ENCODE measurements at places on chromosomes 12 and 14. TPM values are rescaled to one million over a fixed set of nuclear protein-coding genes. Genes with fewer than 3 reads are reported as not detected.

Gene MIP
- 0.26 TPM for total RNA-seq

Gene IL26
- not detected for total RNA-seq

Gene GRIP1
- under 0.01 TPM for total RNA-seq

- DNase-seq: no peak
Observed at GRCh38 chr14:88668448-88669116, 105.7 kb downstream of the ZC3H14 start.

- DNase-seq: no peak
Observed at GRCh38 chr12:103727638-103728037, 113.4 kb downstream of the NT5DC3 start.

- no peak for DNase-seq
Observed at GRCh38 chr12:66516561-66516960, 162.3 kb downstream of the GRIP1 start.

DNA sequence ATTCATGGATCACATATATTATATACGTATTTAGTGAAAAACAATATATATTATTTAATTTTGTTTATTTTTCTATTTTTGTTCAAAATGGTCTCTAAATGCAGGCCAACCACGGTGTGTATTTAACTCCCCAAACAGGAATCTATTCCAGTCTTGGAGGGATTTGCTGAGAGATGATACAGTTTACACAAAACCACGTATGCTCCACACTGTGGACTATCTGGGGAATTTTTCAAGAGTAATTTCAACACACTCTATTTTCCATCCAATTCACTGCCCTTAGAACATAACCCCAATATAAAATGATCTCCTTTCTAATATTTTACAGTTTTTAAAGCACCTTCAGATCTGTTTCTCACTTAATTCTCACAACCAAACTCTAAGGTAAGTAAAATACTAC, 15.3 kb downstream of the EML1 start:
- no peak for DNase-seq

- DNase-seq: peak; percentile 33
Observed at GRCh38 chr12:9868311-9868801, 798 bp downstream of the CLEC2B start.

- no peak for DNase-seq
Observed at GRCh38 chr12:110776410-110776809, 33.7 kb upstream of the PPP1CC start.
